ENCODE measurements at places on chromosomes 2 and 18.

GRCh38 chr18:50870138-50870845 is 8.6 kb upstream of the ME2 start:
- DNase-seq = peak; percentile 82

DNA sequence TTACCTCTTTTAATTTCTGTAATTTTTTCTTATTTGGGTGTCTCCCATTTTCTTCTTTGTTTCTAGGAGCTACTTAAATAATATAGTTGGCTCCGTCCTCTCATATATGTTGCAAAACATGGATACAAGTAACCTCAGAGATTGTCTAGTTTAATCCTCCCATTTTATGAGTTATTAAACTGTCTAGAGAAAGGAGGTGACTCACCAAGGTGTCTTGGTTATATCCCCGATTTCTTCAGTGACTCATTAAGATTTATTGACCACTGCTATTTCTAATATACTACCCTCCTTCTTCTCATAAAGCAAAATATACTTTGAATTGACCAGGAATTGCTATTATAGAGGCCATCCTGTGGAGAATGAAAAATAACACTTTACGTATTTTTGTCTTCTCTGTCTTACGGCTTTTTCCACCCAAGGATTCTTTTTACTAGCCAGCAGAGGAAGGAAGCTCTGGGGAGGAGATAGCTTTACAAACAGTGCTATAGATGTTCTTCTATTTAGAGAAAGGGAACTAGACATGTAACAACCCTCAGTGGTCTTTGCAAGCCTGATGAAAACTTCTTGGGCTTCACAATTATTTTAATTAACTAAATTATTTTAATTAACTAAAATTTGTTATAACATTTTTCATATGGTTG is 300.4 kb upstream of the TNP1 start:
- peak; percentile 33 for DNase-seq

DNA sequence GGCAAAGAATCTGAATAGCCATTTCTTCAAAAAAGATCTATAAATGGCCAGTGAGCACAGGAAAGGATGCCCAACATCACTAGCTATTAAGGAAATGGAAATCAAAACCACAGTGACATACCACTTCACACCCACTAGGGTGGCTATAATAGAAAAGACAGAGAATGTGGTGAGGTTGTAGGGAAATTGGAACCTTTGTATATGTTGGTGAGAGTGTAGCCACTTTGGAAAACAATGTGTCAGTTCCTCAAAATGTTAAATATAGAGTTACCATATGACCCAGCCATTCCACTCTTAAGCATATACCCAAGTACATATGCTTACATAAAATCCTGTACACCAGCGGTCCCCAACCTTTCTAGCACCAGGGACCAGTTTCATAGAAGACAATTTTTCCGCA is 152.8 kb downstream of the SMAD2 start:
- no peak for DNase-seq

DNA sequence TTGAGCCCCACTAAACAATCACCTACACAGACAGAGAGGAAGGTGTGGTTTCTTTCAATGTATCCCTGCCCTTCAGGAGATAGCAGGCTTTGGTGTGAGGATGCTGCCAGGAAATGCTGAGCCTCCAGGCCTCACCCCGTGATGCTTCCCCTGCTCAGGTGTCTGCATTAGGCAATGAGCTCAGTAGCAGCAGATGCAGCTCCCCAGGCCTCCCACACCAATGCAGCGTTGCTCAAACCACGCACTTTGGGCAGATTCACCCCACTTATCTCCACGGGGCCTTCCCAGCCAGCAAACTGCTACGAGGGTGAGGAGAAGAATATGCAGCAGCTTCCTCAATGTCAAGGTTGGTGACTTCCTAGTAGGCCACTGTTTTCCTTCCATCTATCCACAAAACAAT is 229.3 kb upstream of the PXDN start:
- no peak for DNase-seq

DNA sequence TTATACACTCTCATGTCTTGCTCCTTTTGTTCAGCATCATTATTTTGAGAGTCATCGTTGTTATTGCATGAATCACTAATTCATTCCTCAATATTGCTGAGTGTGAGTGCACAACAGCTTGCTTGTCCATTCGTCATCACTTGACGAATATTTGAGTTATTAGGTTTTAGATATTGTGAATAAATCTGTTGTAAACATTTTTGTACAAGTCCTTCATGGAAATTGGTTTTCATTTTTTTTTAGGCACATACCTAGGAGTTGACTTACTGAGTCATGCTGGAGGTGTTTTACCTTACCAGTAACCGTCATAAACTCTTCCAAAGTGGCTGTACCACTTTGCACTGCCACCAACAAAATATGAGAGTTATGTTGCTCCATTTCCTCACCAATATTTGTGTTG is 84.2 kb upstream of the NCK2 start:
- DNase-seq = no peak

DNA sequence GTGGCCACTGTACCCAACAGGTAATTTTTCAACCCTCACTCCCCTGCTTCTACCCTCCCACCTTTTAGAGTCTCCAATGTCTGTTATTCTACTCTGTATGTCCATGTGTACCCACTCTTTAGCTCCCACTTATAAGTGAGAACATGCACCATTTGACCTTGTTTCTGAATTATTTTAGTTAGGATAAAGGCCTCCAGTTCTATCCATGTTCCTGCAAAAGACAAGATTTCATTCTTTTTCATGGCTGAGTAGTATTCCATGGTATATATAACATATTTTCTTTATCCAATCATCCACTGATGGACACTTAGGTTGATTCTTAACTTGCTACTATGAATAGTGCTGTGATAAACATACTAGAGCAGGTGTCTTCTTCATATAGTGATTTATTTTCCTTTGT is 9.1 kb downstream of the PECR start:
- no peak for DNase-seq

DNA sequence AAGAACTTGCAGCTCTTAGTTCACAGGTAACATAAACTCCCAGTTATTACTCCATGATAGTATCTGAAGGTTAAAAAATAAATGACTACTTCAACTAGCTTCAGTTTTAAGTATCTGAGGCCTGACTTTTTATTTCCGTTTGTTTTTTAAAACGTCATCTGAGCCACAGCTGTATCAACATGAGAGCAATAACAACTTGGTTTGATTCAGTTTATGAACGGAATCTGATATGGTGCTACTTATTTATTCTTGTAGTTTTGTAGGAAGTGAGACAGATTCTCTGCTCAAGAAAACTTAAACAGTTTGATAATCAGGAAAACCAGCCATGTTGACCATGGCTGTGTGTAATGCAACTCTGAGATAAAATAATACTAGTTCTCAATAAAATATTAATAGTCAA is 34.9 kb downstream of the NAB1 start:
- DNase-seq = no peak

GRCh38 chr2:86552889-86553288 is 10.4 kb downstream of the CHMP3 start:
- DNase-seq = no peak

Data from EL (cell line).